Activated CD8-positive, alpha-beta memory T cell treated with anti-CD3 and anti-CD28 coated beads for 48 hours (primary cell): ENCODE measurements at places on chromosomes 2 and 18.

DNA sequence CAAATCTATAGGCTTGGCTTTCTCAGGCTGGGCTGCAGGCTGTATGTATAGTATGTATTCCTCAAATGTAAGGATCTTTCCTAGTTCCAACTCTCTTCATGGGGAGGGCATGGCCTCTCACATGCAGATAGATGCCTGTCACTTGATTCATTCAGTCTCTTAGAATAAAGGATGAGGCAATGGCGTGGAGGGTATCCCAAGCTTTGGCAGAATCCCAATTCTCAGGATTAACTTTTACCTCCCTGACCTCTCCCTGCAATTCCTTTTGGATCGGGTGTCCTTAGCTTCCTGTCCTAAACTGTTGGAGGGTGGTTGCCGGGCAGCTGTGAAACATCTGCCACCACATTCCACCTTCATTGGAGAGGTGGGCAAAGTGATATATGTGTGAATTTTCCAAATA, 80.3 kb downstream of the INSIG2 start:
- DNase-seq, result no peak

DNA sequence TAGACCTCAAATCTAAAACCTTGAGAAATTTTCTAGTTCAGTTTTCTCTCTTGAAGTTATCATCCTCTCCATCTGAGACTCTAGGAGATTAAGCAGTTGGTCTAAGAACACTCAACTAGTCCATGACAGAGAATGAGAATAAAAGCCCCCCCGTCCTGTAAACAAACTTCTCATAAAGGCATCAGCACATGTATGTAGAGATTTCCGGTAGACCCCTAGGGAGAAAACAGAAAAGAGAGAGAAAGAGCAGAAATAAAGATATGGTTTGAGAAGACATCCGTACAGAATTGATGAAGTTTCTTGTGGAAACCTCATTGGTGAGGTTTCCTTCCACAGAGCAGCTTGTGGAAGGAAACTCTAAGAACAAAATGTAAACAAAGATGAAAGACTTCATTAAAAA, 3.2 kb upstream of the GPR155 start:
- DNase-seq, result no peak

- DNase-seq, result no peak
Measured at GRCh38 chr2:157845081-157845480, 31.0 kb downstream of the ACVR1 start.

- no peak for DNase-seq
Measured at GRCh38 chr2:47819834-47820233, 36.9 kb downstream of the MSH6 start.

DNA sequence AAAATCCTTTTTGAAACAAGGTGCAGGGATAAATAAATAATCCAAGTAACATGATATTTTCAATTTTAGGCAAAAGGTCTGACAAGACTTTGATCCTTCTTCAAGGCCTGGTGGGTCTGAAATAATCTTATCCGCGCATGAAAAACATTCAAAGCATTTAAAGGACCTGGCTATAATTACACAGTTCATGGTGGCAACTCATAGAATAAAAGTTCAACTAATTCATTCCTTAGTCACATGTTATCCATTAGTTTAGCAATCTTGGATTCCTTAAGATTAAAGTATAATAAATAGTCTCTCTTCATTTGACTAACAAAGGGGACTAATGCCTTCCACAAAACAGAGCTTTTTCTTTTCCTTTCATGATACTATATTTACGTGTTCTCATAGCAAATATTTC, 21.0 kb upstream of the SLC38A11 start:
- DNase-seq, result no peak

DNA sequence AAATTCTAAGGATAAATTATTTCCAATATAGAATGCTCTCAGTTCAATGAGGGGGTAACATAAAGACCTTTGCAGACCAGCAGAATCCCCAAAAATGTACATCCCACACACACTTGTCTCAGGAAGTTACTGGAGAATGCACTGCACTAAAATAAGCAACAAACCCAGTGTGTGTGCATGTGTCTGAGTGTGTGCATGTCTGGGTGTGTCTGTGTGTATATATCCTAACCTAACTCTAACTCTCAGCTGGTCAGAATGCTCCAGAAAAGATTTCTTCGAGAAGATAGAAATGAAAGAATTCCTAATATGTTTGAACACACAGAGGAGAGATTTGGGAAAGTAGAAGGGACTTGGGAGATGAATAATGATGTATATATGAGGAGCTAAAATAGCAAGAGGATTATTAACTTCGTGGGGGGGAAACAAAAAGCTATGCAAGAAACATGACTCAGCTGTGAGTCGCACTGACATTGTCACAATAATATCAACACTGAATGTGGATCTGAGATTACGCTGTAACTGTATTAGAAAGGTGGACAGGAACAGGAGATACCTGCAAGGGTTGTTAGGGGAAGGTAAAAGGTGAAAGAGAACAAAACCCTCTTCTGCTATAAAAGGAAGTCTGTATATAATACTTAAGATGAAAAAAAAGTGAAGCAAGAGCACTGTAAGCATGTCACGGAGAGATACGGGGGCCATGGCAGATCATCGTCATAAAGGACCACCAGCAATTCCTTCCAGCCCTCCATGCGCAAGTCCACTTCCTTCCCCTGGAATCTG, 11.1 kb downstream of the COLEC12 start:
- DNase-seq, result no peak

DNA sequence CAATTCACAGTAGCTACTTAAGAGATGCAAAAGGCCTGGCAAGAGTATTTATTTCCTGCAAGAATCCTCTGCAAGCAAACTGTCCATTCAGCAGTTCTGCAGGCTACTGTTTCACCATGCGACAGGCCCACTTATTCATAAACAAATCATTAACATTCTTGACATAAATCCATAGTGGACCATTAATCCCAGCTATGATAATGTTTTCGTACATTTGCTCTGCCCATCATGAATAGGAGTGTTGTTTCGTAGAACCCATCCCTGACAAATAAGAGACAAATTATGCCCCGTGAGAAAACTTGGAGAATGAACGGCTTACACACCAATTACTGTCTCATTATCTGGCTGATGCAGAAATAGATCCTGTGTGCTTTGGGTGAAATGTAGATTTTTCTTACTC, 65.4 kb downstream of the PID1 start:
- no peak for DNase-seq

GRCh38 chr2:126652323-126652891, 3.6 kb upstream of the GYPC start:
- DNase-seq, result no peak

DNA sequence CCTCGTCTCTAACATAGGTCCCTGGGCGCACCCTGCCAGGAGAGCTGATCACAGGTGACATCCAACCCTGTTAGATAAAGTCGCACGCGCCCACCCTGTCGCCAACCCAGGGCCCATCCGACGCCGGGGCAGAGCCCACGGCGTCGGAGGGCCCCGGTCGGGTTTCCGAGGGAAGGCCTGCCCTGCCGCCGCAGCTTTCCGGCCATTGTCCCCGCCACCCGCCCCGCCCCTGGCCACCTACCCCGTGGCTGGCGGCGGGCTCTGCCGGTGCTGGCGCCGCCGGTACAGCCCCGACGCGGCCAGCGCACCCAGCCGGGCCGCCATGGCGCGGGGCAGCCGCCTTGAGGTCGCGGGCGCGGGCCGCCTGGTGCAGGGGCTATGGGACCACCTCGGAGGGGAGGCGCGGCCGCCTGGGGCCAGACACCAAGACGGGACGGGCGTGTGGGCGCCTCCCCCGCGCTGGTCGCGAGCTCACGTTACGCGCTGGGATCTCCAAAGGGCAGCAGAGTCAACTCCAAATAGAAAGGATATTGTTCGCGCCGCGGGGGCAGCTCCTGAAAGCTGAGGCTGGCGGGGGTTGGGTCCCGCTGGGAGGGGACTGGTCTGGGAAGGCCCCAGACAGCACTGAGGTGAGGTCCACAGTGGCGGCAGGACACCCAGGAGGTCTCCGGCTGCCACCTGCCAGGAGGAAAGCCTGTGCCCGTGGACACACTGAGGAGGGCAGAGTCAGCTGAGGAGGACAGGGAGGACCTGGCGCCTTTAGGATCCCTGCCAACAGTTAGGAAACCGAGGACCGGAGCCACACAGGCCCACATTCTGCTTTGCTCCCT, 11.1 kb downstream of the LIMS2 start:
- DNase-seq, result no peak

DNA sequence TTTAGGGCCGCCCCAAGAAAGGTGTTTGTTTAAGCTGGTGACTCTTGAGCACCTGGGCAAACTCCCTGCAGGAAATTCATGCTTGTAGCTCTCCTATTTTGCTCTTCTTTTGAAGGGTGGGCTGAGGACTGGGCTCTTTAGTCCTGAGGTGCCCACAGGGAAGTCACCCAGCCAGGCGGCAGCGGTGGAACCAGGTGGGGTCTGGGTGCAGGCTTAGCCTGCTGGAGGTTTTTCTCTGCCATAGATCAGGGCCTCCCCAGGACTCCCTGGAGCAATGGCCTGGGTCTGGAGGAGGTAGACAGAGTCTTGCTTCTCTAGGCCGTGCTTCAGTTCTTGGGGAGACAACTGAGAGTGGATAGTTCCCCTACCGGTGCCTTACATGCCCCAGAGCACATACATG, 99.9 kb downstream of the CLIP4 start:
- DNase-seq, result no peak

DNA sequence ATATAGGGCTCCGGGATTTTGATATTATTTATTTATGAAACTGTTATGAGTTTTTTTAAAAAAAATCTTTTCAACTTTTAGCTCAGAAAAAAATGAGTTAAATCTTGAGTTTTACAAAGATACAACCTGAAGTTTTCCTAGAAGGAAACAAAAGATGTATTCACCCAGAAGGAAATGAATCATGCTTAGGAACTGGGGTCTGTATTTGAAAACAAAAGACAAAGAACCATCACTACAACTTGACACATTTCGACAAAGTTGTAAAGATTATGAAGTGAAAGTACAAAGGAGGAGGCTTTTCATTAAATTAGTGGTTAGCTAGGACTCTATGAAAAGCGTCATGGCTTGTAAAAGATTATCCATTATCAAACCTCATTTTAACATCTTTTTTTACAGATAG, 143.3 kb downstream of the PDE1A start:
- no peak for DNase-seq

- no peak for DNase-seq
Measured at GRCh38 chr2:102420290-102420689, 2.7 kb upstream of the IL18RAP start.

GRCh38 chr2:46805401-46805951, 110.1 kb downstream of the MCFD2 start:
- no peak for DNase-seq

- DNase-seq, result no peak
Measured at GRCh38 chr18:39347701-39348100, 1782.1 kb upstream of the CELF4 start.

DNA sequence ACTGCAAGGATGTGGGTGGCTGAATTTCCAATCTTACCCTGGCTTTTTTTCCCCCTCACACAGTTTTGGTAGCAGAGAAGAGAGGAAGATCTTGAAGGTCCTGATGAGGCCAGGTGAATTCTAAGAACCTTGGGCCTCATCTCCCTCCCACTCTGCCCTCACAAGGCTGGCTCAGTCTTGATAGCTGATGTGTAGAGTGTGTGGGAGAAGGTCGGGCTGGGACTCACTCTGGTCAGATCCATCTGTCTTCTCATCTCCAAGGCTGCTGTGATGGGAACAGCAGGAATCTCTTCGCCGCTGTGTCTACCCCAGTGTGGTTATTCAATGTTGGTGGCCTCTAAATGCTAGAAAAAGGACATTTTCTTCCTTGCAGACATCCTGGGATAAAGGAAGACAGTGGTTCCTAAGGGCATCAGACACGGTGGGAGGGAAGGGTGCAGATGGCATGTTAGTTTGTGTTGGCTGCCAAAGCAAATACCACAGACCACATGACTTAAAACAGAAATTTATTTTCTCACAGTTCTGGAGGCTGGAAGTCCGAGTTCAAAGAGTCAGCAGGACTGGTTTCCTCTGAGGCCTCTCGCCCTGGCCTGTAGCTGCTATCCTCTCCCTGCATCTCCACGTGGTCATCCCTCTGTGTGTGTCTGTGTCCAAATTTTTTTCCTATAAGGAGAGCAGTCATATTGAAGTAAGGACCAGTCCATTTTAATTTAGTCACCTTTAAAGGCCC, 37.6 kb upstream of the MGAT4A start:
- DNase-seq, result no peak

DNA sequence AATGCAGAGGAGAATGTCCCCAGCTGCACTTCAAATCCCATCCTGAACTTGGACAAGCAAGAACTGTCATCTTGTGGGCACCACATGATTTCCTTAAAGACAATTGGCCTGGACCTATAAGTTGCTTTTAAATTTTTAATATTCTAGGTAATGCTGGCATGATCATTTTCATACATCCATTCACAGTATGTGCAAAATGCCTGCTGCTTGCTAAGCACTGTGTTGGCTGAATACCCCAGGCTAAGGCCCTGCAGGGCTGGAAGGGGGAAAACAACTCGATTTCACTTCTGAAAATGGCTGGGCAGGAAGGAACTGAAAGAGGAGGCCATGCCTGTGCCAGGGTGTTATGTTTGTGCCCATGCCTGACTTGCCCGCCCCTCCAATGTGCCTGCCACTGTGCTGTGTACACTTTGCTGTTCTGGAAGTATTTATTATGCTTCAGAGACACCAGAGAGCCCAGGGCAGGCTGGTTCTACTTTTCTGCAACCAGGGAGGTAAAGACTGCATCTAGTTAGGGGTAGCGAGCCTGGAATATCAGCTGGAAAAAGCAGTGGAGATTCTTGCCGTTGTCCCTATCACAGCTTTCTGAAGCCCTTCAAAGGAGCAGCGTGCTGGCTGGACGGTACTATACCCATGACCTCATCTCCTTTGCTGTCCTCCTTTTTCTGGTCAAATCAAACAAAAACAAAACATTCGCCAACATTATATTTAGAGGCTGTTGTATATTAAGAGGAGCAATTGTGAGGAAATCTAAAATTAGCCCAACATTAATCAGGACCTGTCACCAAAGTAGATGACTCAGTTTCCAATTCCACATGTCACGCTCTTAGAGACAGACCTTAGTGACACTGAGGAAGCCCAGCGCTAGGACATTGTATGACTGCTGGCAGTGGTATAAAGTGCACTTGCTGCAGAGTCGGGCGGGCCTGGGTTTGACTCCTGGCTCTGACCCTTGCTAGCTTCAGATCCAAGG, 158.1 kb downstream of the DDX1 start:
- no peak for DNase-seq

- DNase-seq, result no peak
Measured at GRCh38 chr2:207791579-207792243, 22.0 kb upstream of the FZD5 start.

GRCh38 chr2:179692610-179693009, 168.8 kb downstream of the ZNF385B start:
- DNase-seq, result no peak

DNA sequence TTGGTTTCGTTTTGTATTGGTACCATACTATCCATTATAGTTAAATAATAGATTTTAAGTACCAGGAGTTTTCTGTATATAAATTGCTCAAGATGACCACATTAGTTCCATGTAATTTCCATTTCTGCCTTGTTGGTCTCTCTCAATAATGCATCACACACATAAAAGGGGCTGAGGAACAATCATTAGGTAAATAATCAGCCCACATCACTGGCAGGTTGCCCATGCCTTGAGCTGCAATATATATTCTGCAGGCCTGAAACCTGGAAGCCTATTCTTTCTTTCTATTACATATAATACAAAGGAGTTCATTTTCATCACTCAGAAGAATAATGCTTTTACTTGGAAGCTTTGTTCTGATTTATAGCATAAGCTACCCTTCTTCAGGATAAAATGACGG, 616.1 kb upstream of the PKDCC start:
- DNase-seq, result no peak

- DNase-seq, result no peak
Measured at GRCh38 chr2:1582891-1583341, 161.4 kb downstream of the PXDN start.

- no peak for DNase-seq
Measured at GRCh38 chr2:20443276-20443920, 3.5 kb upstream of the RHOB start.
